ENCODE measurements at places on chromosomes 6 and 20.

GRCh38 chr6:54716877-54717276 lies 129.7 kb upstream of the FAM83B start:
- peak; percentile 3 for DNase-seq

DNA sequence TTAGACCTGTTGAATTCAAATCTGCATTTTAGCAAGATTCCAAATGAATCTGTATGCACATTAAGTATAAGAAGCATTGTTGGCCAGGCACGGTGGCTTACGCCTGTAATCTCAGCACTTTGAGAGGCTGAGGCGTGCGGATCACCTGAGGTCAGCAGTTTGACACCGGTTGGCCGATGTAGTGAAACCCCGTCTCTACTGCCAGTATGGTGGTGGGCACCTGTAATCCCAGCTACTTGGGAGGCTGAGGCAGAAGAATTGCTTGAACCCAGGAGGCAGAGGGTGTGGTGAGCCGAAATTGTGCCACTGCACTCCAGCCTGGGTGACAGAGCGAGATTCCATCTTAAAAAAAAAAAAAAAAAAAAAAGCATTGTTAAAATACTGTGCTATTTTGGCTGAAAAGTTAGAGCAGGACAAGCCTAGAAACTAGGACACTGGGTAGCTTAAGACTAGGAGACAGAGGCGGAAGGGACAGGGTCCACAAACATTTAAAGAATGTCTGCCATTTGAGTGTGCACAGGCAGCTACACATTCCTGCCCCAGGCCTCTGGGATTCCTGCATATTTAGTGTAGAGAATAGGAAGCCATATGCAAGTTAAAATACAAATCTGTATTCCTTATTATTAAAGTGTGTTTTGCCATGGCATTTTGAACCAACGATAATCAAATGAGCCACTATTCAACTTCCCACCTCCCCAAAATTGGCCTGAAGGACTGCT lies 45.1 kb upstream of the EEF1A1 start:
- peak; percentile 91 for DNase-seq

DNA sequence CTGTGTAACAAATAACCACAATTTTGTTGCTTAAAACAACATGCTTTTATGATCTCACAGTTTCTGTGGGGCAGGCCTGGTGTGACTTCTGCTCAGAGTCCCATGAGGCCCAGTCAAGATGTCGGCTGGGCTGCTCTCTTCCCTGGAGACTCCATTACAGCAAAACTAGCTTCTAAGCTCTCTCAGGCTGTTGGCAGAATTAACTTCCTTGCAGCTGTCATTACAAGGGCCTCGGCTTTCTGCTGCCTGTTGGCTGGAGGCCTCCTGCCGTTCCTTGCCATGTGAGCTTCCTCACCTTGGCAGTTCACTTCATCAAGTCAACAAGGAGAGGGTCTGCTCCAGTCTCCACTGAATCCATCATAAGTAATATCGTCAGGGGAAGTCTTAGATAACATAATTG lies 659.2 kb downstream of the PRKN start:
- no peak for DNase-seq

DNA sequence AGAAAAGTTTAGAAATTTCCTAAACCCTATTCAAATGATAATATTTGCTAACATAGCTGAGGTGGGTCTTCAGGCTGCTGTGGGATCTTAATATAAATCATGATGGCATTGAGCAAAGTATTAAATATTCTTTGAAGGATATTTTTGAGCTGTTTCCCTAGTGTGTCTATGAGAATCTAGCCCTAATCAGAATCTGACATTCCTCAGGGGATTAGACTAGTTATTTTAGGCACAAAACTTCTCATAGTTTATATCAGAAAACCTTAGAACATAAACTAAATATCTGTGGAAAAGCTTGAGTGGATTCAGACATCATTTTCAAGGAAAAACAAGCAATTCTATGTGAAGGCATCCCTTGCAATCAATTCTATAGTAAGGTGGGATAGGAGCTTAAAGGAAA lies 594.5 kb downstream of the RFPL4B start:
- DNase-seq = no peak

DNA sequence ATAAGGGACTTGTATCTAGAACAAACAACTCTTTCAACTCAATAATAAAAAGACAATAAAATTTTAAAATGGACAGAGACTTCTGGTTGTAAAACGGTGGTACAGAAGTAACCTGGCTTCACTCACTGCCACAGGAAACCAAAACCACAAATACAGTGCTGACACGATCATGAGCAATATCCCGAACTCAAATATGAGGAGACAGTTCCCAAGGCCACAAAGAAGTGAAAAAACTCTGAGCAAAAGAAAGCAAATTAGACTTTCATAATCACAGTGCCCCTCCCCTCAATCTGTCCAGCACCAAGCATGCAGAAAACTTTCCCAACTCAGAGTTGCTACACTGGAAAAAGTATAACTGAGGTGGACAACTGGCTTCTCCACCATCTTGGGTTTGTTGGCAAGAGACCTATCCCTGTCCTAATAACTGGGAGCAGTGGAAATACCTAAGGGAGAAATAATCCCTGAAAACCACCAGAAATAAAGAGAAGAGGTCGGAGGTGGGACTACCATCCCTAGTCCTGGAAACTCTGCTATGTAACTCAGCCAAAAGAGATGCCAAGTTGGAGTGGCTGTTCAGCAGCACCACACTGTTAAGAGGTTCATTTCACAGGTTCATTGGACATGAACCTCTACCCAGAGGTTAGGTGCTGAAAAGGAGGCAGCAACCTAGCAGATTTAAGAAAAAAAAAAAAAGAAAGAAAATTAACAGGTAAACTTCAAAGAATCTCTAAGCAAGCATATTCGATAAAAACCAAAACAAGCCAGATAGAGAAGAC lies 55.5 kb downstream of the REV3L start:
- peak; percentile 84 for DNase-seq

DNA sequence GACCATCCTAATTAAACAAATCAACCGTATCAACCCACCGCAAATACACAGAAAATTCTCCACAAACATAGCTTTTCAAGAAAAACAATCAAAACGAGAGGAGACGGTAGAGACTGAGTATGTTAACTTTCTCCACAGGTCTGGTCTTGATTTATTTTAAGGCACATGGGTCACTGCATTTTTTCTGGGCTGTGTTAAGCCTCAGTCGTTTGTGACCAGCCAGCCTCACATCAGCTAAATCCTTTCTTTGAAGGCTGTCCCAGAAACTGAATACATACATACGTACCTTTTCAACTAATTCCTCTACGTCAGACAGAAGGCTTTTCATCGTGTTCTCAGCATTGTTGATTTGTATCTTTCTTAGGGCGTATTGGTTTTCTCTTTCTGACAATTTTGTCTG lies 69.4 kb downstream of the LAMA4 start:
- no peak for DNase-seq

Measured in EH (cell line).